ENCODE measurements at places on chromosomes 1 and 21.
A peak's percentile ranks its signal among the peaks of the same experiment; 100 is the strongest.

DNA sequence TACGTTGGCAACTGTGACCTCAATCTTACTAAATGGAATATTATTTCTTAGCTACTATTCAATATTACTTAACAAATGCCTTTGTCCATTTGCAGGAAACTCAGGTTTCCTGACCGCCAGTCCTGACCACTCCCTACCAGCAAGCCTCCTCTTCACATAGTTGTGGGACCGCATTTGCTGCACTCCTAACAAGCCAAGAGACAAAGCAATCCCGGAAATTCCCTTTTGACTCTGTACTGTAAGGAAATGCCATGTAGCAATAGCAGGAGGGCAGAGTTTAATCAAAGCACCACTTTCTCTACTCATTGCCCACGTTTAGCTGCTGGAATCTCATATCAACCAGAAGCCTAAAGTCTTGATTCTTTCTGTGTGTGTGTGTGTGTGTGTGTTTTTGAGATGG, 28.1 kb upstream of the ACBD6 start:
- peak; percentile 67 for DNase-seq

- DNase-seq = peak; percentile 68
Observed at GRCh38 chr1:8070381-8070811, 44.3 kb upstream of the ERRFI1 start.

DNA sequence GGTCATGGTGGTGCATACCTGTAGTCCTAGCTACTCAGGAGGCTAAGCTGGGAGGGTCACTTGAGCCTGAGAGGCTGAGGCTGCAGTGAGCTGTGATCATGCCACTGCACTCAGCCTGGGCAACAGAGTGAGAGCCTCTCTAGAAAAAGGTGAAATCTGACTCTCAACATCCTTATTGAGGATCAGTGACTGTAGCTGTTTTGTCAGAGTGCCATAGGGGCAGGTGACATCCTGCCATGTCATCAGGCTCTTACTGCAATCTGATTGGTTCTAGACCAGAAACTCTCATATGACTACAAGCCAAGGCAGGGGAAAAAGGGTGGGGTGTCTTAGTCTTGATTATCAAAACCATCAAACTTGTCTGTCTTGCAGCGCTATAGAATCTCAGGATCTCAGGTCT, 62.8 kb upstream of the NGF start:
- peak; percentile 11 for DNase-seq

- DNase-seq = no peak
Observed at GRCh38 chr1:109622895-109623294, 3.3 kb downstream of the AMPD2 start.

DNA sequence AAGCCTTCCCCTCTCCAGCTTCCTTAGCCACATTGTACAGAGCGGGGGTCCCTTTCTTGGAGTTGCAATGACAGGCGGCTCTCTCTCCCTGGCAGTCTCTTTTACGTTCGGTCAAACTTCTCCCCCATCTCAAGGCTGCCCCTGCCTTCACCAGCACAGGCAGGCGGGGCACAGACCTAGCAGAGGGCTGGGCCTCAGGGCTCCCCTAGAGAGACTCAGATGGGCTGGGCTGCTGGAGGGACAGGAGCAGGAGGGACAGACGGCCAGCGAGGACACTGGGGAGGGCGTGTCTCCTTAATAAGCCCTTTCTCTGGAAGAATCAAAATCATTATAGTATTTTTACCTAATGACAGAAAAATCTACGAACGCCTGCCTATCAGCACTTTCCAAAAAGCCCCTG, 79.6 kb downstream of the CASZ1 start:
- no peak for DNase-seq

DNA sequence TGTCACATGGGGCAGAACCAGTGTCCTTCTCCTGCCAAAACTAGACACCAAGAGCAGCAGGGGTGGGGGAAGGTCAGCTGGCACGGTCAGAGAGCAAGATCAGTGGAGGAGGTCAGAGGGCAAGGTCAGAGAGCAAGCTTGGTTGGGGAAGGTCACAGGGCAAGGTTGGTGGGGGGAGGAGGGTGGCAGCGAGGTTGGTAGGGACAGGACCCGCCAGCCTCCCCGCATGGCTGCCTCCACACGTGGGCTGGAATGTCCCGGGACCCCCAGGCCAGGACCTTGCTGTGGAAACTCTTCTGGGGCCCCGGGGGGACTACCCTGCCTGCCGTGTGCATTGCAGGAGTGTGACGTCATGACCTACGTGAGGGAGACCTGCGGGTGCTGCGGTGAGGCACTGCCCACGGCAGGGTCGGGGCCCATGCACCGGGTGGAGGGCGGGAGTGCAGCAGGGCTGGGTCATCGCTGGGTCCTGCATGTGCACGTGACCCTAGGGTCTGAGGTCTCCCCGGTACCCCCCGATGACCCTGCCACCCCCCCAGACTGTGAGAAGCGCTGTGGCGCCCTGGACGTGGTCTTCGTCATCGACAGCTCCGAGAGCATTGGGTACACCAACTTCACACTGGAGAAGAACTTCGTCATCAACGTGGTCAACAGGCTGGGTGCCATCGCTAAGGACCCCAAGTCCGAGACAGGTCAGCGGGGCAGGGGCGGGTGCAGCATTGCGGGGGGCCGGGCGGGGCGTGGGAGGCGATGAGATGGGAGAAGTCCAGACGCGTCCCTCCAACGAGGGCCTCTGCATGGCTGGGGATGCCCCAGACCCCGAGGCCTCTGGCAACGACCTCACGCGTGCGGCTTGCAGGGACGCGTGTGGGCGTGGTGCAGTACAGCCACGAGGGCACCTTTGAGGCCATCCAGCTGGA, 27.3 kb downstream of the COL6A2 start:
- no peak for DNase-seq

Data from DMS153 (cell line).